Mucosa of gallbladder (tissue), 1 donor: ENCODE measurements at places on chromosomes 12 and 14. TPM values are rescaled to one million over a fixed set of nuclear protein-coding genes. Genes with fewer than 3 reads are reported as not detected.

- DNase-seq, result no peak
These were observed 794 bp downstream of the SLC22A17 start for GRCh38 chr14:23351681-23352505.

Gene SMCO2
- total RNA-seq, result not detected

Gene ISCA2
- total RNA-seq, result 34.3 TPM

DNA sequence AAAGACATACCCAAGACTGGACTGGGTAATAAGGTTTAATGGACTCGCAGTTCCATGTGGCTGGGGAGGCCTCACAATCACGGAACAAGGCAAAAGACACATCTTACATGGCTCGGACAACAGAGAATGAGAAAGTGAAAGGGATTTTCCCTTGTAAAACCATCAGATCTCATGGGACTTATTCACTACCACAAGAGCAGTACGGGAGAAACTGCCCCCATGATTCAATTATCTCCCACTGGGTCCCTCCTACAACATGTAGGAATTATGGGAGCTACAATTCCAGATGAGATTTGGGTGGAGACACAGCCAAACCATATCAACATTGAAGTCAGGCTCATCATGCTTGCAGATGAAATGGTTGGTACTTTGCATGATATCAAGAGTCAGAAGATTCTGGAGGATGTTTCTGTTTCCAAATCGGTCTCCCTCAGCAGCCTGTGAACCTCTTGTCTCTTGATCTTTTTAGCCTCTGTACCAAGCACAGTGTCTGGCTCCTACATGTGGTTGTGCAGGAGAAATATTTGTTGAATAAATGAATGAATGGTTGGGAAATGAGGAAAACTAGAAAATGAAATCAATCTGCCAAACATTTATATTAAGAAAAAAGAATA is 98.6 kb downstream of the VRK1 start:
- no peak for DNase-seq

Gene FGF6
- total RNA-seq, result not detected

GRCh38 chr12:46438719-46439319 is 66.2 kb upstream of the SLC38A2 start:
- no peak for DNase-seq

- DNase-seq, result no peak
These were observed 68.6 kb upstream of the FERMT2 start for GRCh38 chr14:53019406-53019805.

DNA sequence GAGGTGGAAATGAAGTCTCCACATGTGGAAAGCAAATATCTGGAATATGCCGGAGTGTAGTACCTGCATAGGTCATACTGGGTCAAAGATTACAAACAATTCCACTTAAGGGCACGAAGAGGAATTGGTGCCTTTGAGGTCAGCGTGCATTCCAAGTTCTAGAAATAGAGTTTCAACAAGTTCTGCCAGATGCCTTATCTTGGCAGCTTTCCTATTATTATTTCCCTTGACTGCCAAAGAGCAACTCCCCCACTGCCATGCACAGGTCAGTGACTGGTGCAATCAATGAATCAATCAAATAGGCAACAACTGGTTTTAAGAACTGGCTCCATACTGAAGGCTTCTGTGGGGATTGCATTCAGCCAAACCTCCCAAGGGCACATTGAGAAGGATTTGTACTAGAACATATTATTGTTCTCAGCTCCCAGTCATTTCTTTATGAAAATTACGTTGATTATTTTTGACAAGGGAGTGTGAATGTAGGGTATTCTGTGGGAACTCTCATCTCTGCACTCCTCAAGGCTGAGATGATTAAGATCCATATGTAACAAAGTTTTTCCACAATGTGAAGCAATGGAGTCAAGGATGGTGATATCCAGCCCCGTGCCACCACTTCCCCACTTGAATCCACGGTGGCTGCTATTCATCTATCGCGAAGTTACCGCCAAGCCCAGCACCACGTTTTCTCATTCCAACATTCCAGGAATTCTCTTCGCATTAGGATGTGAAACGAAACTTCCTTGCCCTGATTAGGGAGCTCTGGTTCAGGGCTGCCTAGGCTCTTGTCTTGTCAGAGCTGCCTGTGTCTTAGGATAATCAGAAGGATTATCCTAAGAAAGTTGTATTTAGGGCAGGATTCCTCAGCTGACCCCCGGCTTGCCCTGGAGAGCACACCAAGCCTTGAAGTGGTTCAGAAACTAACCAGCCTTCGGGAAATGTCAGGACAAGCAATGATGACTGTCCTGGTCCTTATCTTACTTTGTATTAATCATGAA is 115.1 kb upstream of the PCED1B start:
- peak; percentile 48 for DNase-seq

- DNase-seq, result no peak
These were observed 815.8 kb downstream of the BCL11B start for GRCh38 chr14:98456231-98456630.

Gene GPR65
- 3.0 TPM for total RNA-seq

Gene DNM1L
- total RNA-seq, result 52.9 TPM

GRCh38 chr12:50215033-50215432 is 47.9 kb upstream of the CERS5 start:
- no peak for DNase-seq

Gene PROX2
- total RNA-seq, result 0.06 TPM

Gene CLEC4A
- 1.6 TPM for total RNA-seq

GRCh38 chr14:74577247-74577947 is 34.6 kb downstream of the LTBP2 start:
- DNase-seq, result no peak

DNA sequence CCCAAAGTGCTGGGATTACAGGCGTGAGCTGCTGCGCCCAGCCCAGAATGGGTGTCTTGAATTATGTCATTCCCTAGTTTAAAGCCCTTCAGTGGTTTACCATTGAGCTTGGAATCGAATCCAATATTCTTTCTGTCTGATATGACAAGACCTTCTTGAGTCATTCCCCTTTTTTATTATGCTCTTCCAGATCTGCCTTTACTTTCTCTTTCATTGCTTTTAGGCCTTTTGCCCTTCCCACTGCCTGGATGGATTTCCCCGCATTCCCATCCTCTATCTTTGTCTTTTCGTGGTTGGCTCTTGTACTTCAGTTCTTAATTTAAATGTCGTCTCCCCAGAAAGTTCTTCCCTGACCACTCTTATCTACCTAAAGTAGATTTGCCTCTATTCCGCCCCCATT is 1.6 kb downstream of the TRAFD1 start:
- no peak for DNase-seq

GRCh38 chr14:95330591-95331370 is 11.1 kb upstream of the CLMN start:
- DNase-seq, result no peak

Gene NEUROD4
- not detected for total RNA-seq

Gene TRHDE
- 6.9 TPM for total RNA-seq

- DNase-seq, result peak; percentile 83
These were observed 507 bp upstream of the FKBP4 start for GRCh38 chr12:2794191-2794735.

Gene APEX1
- total RNA-seq, result 129 TPM

GRCh38 chr12:82097877-82098276 is 260.3 kb downstream of the CCDC59 start:
- DNase-seq, result no peak

GRCh38 chr12:81162391-81163136 is 84.7 kb downstream of the ACSS3 start:
- no peak for DNase-seq

GRCh38 chr12:81005606-81006005 is 67.9 kb upstream of the LIN7A start:
- DNase-seq, result no peak

- no peak for DNase-seq
These were observed 34.6 kb downstream of the HECTD4 start for GRCh38 chr12:112347581-112347982.

Gene CDH24
- 22.1 TPM for total RNA-seq

Gene ADIPOR2
- 64.2 TPM for total RNA-seq

GRCh38 chr12:108689314-108690190 is 41.8 kb downstream of the CORO1C start:
- DNase-seq, result peak; percentile 42

DNA sequence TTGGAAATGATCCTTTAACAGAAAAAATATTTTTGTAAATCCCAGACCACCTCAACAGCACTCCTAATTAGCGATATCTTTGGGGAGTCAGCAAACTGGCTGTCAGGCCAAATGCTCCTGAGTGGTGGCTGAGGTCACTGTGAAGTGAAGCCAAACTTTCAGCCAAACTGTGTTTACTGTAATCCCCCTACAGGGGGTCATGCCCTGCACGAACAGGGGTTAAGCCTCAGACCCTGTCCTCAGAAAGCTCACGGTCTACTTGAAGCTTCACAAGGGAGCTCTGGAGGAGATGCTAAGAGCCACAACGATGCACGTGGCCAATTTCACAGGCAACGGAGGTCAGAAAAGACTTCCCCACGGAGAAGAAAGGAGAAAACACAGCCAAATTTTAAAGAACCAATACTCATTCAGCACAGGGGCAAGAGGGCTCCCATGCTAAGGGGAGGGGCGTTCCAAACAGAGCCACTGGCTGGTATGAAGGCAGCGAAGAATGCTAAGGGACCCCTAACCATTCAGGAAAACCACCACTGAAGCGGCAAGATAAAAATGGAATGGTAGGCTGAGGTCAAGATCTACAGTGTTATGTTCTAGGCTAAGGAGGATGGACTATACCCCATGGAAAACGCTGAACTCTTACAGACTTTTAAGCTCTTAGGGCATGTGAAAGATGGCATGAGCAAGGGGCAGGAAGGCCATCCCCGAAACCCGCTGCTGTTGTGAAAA is 105.4 kb downstream of the ITPR2 start:
- no peak for DNase-seq

DNA sequence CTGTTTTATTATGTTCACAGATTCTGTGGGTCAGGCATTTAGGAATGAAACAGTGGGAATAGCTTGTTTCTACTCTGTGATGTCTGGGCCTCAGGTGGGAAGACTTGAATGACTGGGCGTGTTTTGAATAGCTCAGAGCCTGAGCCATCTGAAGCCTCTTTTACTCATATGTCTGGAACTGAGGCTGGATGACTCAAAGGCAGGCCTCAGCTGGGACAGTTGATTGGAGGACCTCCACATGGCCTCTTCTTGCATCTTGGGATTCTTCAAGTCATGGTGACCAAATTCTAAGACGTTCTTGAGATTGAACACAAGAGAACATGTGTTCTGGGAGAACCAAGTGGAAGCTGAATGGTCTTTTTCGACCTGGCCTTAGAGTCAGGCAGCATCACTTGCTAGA is 45.8 kb upstream of the TBX3 start:
- no peak for DNase-seq

GRCh38 chr14:66638689-66639088 is 130.7 kb downstream of the GPHN start:
- no peak for DNase-seq

- no peak for DNase-seq
These were observed 382.5 kb upstream of the ATP2B1 start for GRCh38 chr12:90090929-90091651.

DNA sequence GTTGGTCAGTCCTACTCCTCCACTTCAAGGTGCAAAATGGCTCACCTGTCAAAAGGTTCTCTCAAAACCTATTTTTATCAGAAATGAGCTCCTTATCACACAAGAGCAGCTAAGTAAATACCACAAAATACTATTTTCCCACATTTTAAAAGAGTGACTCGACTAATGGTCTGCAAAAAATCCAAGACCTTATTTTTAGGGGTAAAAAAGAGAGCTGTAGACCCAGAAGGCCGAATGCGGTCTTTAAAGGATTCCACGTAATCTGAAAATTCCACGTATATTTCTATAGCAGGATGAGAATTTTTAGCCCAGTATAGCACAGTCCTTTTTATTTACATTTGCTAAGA is 3.8 kb downstream of the C14orf93 start:
- no peak for DNase-seq

DNA sequence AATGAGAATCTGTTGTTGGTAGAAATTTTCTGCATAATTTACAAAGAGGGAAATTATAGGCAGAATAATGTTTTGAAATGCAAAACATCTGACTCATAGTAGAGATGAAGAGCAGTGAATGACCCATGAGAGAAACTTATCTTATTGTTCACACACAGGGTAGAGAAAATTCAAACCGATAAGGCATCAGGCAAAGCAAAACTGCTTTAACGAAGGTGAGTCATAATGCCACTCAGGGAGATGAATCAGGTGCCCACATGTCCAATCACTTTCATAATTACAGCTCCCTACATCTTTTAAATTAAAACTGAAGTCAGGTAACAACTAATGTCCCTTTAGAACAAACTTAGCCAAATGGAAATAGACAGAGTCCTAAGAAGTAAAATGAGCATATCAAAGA is 265.6 kb upstream of the GARIN6 start:
- no peak for DNase-seq

Gene PLCZ1
- total RNA-seq, result not detected

DNA sequence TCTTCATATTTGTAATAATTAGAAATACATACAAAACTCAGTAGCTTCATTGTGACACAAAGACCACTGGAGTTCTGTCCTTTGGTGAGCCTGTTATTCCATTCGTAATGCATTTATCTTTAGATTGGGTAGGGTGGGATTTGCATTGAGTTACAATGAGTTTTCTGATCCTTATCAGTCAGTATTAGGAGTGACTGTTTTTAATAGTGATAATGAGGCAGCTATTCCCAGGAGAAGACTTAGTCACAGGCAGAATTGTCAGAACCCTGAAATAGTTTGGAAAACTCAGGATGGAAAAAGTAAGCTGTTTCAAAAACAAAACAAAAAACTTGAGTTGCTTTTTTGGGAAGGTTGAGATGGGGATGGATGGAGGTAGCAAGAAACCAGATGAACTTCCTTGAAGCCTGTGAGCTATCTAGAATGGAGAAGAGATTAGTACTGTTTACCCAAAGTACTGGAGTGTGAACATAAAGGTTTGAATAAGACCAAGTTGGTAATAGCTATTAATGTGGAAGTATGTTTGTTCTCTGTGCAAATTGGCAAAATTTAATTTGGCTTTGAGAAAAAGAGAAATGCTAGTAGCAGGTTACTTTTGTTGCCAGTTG is 38.6 kb downstream of the FBXO34 start:
- DNase-seq, result no peak

DNA sequence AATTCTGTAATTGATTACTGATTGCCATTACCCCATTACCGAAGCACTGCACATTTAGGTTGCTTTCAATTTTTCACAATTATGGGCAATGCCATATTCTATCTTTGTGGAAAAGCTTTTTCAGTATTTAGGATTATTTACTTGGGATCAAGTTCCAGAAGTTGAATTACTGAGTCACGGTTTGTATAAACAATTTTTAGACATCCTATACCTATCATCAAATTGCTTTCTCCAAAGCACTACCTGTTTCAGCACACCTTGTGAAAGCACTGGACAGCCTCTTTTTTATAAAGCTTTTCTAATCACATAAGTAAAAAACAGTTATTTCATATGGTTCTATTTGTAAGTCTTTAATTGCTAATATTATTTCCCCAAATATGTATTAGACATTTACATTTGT is 221.5 kb upstream of the CAND1 start:
- no peak for DNase-seq

- no peak for DNase-seq
These were observed 70.0 kb downstream of the PDE3A start for GRCh38 chr12:20438299-20438779.
